Activated CD4-positive, alpha-beta memory T cell treated with anti-CD3 and anti-CD28 coated beads, Interleukin-2, amount 10 ng/mL, durations not matched to agents 7 days and 5 days (primary cell): ENCODE measurements at places on chromosomes 4 and X. TPM values are rescaled to one million over a fixed set of nuclear protein-coding genes. Genes with fewer than 3 reads are reported as not detected.
A peak's percentile ranks its signal among the peaks of the same experiment; 100 is the strongest.

Gene UNC5C
- total RNA-seq: not detected

Gene PPARGC1A
- not detected for total RNA-seq

Gene SULT1B1
- 3.7 TPM for total RNA-seq

Gene DAPP1
- 39.4 TPM for total RNA-seq

Gene CLDN22
- total RNA-seq: not detected

Gene RNF212
- 1.0 TPM for total RNA-seq

Gene SPATA4
- total RNA-seq: not detected

Gene PPP4R3C
- not detected for total RNA-seq

DNA sequence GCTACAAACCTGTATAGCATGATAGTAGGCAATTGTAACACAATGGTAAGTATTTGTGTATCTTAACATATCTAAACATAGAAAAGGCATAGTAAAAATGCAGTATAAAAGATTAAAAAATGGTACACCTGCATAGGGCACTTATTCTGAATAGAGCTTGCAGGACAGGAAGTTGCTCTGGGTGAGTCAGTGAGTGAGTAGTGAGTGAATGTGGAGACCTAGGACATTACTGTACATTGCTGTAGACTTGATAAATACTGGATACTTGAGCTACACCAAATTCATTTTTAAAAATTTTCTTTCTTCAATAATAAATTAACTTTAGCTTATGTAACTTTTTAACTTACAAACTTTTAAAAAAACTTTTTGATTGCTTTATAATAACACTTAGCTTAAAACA, 68.2 kb upstream of the MAML3 start:
- DNase-seq: no peak

DNA sequence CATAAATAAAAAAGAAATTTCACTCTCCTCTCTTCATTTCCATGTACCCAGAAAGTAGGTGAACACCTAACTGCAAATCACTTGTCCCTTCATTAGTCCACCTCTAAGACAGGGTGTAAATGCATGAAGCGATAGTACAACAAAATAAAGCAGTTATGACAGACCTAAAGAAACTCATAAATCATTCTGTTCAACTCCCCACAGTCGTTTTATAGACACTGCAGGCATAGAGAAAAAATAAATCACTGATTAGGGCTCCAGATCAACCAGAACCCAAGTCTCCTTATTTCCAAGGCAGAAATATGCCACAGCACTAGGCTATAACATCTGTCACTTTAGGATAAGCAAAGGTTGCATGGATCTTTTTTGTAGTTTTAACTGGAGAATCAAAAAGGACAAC, 3.0 kb downstream of the RASGEF1B start:
- DNase-seq: no peak

- no peak for DNase-seq
Measured at GRCh38 chr4:148090503-148091476, 351.4 kb downstream of the NR3C2 start.

DNA sequence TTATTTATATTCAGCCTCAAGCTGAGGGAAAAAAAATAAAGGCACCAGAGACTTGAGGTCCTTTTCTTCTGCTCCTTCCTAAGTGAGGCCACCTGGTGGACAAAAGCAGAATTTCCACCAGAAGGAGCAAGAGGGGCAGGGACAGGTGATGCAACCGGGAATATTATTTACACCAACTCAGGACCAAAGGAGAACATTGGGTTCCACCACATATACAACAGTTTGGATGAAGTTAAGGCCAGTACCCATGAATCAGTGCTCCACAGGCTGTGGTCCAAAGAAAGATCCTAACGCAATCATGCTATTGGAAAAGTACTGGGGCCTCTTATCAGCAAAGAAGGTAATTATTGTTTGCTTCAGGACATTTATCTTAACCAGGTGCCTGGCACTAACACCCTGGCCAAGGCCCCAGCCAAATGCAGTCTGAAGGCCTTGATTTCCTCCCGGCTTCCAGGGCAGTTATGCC, 57.4 kb downstream of the TSC22D3 start:
- DNase-seq: peak; percentile 68

DNA sequence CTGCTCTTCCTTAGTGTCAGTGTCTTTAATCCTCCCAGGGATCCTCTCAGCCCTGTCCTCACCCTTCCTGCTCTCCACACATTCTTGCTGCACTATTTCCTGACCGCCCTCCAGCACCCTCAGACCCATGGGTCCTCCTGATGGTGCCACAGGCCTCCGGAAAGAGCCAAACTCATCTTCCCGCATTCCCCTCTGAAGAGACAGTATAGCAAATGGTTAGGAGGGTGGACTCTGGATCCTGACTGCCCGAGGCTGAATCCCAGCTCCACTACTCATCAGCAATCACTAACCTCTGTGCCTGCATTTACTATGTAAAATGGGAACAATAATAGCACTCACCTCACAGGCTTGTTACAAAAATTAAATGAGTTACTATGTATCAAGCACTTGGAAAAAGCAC, 6.2 kb downstream of the SUV39H1 start:
- no peak for DNase-seq

GRCh38 chrX:68443155-68443868, 10.0 kb upstream of the OPHN1 start:
- DNase-seq: peak; percentile 33

DNA sequence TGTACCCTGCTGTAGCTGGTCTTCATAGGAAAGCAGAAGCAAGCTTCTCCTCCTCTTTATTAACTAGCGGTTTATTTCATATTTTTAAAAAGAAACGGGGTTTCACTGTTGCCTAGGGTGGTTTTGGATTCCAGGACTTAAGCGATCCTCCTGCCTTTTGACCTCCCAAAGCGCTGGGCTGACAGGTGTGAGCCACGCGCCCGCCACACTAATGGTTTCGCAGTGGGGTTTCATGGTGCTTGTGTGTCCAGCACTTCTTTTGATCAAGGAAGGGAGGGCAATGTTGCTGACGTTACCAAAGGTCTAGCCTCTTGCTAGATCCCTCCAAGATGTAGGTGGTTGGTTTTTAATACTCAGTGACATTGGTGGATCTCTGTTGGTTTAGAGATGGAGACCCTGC, 1.4 kb downstream of the MAEA start:
- no peak for DNase-seq

DNA sequence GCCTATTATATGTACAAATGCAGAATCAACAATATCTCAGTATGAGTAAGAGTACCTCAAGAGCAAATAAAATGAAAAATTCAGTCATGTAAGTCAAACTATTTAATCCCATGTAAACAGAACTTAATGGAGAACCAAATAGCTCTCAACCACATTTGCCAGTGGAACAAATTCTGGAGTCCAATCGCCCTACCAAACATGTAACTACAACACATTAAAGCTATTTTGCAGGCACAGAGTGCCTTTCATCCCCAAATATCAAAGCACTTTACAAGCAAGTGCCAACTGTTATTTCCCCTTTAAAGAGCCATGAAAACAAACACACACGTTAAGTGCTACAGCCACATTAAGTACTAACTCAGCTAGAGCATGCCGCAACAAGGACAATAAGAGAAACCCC, 51.3 kb downstream of the PCDH19 start:
- no peak for DNase-seq

DNA sequence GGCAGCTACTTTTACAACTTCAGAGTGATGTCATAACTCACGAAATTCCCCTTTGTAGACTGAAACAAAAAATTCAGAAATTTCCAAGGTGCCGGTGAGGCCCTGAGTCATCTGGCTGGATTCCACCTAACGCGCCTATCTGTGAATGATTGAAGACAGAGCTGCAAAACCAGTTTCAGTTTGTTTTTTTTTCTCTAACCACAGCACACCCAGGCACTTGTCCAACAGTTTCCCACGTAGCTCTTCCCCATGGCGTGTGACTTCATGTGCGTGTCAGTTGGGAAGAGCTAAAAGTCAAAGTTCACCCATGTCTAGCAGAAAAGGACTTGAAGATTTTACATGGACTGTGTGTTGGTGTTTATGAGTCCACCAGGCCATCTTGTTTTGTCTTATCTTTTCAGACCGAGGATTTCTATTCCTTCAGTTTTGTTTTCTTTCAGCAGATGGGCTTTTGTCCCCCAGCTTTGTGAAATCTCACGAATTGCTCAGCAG, 16.4 kb downstream of the TCEANC start:
- DNase-seq: no peak

GRCh38 chr4:100649417-100649816, 131.6 kb upstream of the EMCN start:
- DNase-seq: no peak

- no peak for DNase-seq
Measured at GRCh38 chr4:110902500-110902899, 279.6 kb upstream of the PITX2 start.

- no peak for DNase-seq
Measured at GRCh38 chr4:170374770-170375169, 285.0 kb upstream of the AADAT start.
